ENCODE measurements at places on chromosomes 5 and 9.

DNA sequence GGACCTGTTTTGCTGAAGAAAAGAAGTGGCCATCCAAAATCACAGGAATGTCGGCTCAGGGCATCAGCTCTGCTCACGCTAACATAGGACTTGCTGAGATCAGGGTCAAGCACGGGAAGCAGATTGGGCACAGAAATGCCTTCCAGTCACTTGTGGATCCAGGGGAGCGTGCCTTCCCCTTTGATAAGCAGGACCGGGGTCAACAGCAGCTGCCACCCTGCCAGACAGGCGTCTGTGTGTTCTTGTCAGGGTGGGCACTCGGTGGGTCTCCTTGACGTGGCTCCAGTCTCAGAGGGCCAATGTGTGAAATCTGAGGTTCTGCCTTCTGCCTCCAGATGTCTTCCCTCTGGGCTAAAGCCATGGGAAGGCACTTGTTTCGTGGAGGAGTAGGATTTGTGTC lies 313.7 kb upstream of the IRX4 start:
- DNase-seq = peak; percentile 63

GRCh38 chr9:23651051-23651450 lies 175.0 kb downstream of the ELAVL2 start:
- DNase-seq = no peak

DNA sequence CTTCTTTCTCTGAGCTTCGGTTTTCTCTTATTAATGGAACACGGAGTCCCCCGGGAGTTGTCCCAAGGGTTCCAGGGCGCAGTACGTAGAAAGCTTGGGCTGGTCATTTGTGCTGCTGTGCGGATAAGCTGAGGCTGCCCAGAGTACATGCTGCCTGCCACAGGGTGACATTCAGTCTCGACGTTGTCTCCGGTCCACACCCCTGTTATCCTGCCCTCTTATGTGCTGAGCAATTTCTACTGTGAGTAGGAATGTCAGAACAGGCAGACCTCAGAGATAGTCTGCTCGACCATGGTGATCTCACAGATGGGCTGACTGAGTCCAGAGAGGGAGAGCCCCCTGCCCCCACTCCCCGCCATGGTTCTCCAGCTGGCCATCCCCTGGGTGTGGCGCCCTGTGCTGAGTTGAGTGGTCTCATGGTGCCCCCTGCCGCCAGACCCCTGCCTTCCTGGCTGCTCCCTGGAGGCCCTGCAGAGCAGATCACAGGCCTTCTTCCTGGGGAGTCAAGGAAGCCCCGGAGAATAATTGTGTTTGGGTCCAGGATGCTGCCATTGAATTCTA lies 124.0 kb downstream of the RGS3 start:
- no peak for DNase-seq

DNA sequence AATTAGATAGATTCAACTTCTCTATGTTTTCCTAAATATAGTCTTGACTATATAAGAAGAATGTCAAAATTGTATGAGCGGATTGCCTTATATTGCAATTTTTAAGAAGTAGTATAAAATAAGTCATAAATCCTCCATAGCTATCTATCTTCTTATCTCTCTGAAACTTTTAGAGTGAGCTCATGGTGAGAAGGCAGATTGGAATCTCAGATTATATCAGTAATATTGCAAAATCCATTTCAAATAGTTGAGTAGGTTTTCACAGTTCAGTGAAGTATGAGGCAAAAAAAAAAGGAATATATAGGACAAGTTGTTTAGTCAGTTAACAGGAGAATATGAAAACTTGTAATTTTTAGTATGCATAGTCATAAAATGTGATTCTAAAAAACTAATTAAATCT lies 156.4 kb downstream of the FAM174A start:
- no peak for DNase-seq

GRCh38 chr9:16321461-16322119 lies 548.9 kb downstream of the BNC2 start:
- no peak for DNase-seq

- DNase-seq = no peak
Measured at GRCh38 chr9:2655411-2655901, 33.9 kb downstream of the VLDLR start.

GRCh38 chr5:32163785-32164184 lies 10.3 kb downstream of the GOLPH3 start:
- DNase-seq = no peak

GRCh38 chr5:74127381-74128320 lies 501.7 kb downstream of the ARHGEF28 start:
- no peak for DNase-seq

DNA sequence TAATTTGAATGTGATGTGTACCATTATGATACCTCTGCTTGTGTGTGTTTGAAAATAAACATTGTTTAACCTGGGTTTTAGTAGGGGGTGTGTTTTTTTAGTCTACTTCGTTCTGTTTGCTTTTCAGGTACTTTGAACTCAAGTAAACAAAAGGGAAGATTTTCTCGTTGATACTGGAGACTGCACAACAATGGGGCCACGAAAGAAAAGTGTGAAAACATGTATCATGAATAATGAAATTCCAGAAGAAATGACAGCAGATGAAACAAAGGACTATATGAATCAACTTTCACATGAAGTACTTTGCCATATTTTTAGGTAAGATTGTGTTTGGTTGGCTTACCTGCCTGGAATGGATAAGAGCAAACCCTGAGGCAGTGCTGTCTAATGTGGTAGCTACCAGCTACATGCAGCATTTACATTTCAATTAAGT lies 10.8 kb downstream of the FBXO38 start:
- DNase-seq = no peak

GRCh38 chr5:168001318-168001717 lies 290.1 kb upstream of the WWC1 start:
- no peak for DNase-seq
